Lung microvascular endothelial cell (primary cell): ENCODE measurements at places on chromosomes 7 and 10.

- DNase-seq, result peak; percentile 83
These were observed 320.4 kb downstream of the PLXNA4 start for GRCh38 chr7:132255898-132256297.

DNA sequence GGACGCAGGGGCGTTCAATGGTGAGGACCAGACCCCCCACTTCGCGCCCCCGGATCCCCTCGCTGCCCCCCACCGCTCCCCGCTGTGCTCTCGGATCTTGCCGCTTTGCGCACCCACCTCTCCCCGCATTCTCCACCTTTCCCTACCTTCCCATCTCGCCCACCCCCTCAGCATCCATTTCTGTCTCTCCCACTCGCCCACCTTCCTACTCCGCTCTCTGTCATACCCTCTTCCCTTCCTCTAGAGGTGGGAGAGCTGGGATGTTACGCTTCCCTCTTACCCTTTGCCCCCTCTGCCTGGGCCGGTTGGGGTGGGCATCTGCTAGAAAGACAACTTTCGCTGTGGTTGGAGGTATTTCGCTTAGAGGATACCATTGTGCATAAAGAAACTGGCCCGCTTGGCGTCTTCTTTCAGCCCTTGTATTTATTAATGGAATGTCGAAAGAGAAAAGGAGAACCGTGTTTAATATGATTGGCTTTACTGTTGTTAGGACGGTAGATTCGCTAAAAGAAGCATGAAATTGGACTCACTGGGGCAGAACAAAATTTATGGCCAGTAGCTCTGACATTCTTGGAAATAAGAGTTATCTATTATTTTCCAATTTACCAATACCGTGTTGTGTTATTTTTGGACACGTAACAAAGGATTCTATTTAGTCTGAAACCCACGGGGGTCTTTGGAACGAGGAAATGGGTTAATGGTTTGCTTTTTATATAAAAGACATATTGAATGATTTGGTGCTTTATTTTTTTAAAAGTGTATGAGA is 873 bp downstream of the PRKAR2B start:
- DNase-seq, result peak; percentile 17

DNA sequence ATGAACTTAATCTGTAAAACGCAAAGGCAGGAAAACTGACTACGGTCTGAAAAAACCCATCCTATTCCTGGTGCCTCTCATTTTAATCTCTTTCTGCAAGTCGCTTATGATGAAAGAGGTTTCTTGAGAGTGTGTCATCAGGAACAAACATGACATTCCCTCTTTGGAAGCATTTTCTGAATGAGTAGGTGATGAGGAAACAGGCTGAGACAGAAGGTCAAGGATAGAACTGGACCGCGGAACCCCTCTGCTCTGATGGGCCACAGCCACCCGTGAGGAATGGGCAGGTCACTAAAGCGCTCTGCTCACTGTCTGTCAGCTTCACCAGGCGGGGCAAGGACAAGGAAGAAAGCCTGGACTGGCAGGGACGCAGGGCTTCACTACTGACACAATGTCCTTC is 28.6 kb downstream of the BEND7 start:
- no peak for DNase-seq

- no peak for DNase-seq
These were observed 2.5 kb downstream of the HMX2 start for GRCh38 chr10:123150271-123150985.
